Stimulated activated CD8-positive, alpha-beta memory T cell treated with anti-CD3 and anti-CD28 coated beads, Interleukin-15, amount 100 ng/mL, for 4 hours (primary cell): ENCODE measurements at places on chromosomes 3 and 15.

DNA sequence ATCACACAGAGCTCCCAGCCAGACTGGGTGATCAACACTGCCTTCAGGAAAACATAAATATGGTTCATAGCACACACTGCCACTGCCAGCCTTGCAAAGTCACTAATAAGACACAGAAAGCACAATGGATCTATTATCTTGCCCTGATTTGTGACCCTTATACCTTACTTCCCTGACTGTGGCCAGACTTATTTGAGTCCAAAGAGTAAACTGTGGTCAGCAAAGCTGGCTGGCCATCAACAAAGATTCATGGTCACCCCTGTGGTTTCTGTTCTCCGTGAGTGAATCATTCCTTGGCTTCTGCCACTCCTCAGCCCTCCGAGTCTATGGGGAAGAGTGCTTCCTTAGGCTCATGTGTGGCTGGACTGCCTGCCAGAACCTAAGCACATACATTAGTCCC is 437.7 kb downstream of the RAP2B start:
- DNase-seq: no peak

DNA sequence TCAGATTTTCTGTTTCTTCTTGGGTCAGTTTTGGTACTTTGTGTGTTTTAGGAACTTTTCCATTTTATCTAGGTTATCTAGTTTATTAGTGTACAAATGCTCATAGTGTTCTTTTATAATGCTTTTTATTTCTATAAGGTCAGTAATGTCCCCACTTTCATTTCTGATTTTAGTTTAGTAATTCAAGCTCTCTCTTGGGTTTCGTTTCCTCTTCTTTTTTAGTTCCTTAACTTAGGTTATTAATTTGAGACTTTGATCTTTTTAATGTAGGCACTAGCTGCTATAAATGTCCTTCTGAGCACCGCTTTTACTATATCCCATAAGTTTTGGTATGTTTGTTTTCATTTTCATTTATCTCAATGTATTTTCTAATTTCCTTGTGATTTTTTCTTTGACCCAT is 27.0 kb upstream of the CD200R1L start:
- no peak for DNase-seq

DNA sequence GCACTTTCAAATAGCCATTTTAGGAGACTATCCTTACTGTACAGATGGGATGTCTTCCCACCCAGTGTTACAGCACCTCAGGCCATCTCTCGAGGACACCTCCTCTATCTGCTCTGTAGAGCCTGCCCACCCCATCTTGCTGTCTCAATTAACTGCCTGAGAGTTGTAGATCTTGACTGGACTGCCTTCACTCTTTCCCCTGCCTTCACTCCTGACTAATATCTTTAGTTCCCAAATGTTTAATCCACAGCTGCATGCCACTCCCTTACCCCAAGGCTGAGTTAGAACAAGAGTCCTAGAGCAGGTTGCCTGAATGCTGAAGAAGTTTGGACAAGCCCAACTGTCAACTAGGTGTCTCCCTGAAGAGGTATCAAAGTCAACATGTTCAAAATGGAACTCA is 1.3 kb upstream of the PP2D1 start:
- DNase-seq: no peak

DNA sequence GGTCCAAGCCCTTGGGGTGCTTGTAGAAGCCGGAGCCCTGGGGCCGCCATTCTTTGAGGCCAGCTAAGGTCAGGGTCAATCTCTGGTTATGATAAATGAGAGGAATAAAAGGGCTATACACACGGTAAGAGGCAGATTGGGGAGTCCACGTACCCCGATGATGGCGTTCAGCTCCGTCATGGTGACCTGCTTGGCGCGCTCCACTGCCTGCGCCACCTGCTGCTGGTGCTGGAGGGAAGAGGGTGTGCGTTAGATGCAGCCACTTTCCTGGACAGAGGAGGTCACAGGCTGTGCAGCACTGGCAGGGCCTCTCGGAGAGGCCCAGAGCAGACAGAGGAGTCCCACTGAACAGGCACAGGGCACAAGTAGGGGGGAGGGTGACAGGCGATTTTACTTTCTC is 23.3 kb downstream of the TLE3 start:
- no peak for DNase-seq

DNA sequence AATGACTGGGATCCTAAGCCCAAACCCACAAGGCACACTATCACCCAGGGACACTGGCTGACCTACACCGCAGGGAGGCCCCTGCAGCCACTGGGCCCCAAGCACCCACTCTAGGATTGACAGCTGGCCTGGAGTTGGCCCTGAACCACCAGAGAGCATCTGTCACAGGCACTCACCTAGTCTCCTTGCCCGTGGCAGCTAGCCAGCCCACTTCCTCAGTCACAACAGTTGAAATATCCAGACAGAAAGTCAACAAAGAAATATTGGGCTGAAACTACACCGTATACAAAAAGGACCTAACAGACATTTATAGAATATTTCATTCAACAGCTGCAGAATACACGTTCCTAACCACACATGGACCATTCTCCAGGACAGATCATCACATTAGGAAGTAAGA is 5.2 kb upstream of the SPINK8 start:
- DNase-seq: no peak

GRCh38 chr15:58770519-58770856 is 614 bp upstream of the MINDY2 start:
- DNase-seq: no peak

- DNase-seq: no peak
Observed at GRCh38 chr3:14441920-14442300, 39.5 kb downstream of the SLC6A6 start.

- no peak for DNase-seq
Observed at GRCh38 chr3:52697632-52697965, 8.0 kb downstream of the GLT8D1 start.
